ENCODE measurements at places on chromosomes 6 and 20.

DNA sequence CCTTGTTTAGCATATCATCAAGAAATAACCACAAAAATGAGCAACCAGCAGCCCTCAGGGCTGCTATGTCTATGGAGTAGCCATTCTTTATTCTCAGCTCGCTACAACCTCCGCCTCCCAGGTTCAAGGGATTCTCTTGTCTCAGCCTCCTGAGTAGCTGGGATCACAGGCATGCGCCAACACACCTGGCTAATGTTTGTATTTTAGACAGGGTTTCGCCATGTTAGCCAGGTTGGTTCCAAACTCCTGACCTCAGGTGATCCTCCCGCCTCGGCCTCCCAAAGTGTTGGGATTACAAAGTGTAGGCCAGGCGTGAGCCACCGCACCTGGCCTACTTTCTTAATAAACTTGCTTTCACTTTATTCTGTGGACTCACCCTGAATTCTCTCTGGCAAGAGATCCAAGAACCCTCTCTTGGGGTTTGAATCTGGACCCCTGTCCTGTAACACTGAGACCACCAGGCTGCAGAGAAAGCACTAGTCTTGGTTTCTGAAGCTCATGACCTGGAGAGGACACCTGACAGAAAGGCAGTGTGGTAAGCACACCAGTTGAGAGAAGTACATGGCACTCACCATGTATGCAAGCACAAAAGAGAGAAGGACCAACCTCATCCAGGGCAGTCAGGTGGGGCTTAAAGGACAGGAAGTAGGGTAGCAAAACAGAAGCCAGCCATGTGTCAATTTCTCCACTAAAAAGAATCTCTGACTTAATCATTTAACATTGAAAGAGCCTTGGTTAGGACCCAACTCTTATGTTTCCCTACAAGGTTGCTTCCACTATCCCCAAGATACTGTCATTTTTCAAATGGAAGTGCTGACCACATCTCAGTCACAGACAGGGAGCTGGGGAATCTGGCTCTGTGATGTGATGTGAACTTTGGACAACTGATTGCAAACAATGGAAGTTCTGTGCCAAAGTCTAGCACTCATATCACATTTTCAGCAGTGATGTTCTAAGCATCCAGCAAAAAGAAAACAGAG lies 97.4 kb upstream of the DST start:
- DNase-seq = no peak

- no peak for DNase-seq
Observed at GRCh38 chr6:66965227-66965626, 1258.2 kb upstream of the EYS start.

DNA sequence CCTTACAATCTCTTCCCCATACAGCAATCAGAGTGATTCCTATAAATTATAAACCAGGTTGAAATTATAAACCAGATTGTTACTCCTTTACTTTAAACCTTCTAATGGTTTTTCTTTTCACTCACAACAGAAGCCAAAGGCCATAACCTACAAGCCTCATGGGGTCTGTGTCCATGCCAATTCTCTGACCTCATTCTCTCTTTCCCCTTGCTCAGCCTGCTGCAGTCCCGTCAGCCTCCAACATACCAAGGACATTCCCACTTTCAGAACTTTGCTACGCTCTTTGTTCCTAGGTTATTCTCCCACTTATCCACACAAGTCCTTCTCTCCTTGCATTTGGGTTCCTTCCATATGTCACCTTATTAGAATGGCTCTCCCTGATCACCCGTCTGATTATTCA lies 277.9 kb upstream of the TCF21 start:
- DNase-seq = no peak

DNA sequence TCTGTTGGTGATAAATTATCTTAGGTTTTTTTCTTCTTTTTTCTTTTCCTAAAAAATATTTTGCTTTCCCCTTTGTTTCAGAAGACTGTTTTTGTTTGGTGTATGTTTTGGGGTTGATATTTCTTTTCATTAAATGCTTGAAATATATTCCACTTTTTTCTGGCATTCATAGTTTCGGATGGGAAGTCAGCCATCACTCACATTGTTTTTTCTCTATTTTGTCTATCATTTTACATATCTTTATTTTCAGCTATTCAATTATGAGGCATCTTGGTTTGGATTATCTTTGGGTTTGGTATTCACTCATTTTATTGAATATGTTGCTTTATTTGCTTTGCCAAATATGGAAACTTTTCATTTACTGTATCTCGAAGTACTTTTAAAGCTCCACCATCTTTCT lies 600.5 kb upstream of the EYS start:
- DNase-seq = no peak

- DNase-seq = peak; percentile 48
Observed at GRCh38 chr6:147204060-147204785, at the start of gene STXBP5. Gene STXBP5 (plus strand): TSS chr6:147204417. CDS start chr6:147204533, 116 bp downstream.

GRCh38 chr6:54981276-54981609 lies 134.7 kb downstream of the FAM83B start:
- no peak for DNase-seq

Measured in central memory CD4-positive, alpha-beta T cell (primary cell).